ENCODE measurements at places on chromosomes 2 and 18.

GRCh38 chr2:40028792-40029488 lies 249.9 kb upstream of the THUMPD2 start:
- DNase-seq, result no peak

GRCh38 chr18:76997951-76998808 lies 134.4 kb downstream of the MBP start:
- DNase-seq, result no peak

DNA sequence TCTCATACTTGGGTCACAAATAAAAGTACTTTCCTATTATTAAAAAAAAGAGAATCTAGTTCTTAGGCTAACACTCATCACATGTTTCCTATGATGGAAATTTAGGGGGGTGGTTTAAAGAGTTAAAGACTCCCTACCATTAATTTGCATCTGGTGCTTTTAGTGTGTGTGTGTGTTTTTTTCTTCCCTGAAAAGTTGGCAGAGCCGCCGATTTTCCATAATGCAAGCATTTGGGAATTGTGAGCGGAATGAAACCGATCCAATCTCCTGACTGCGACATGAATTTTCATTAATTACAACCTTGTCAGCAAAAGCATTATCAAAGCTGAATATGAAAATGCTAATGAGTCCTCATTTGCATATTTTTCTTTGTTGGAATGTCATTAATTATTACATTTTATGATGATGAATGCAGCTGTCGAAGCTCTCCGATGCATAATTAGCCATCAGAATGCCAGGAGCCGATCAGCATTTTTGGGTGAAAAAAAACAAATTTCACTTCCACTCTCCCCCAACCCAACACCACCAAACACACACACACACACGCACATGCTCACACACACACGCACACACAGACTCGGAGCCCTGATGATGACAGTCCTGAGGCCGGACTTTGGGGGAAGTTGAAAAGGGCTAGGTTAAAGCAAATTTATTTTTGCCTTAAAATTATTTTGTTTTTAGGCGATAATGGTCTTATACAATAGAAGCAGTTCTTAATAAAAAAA lies 165.4 kb downstream of the TCF4 start:
- no peak for DNase-seq

DNA sequence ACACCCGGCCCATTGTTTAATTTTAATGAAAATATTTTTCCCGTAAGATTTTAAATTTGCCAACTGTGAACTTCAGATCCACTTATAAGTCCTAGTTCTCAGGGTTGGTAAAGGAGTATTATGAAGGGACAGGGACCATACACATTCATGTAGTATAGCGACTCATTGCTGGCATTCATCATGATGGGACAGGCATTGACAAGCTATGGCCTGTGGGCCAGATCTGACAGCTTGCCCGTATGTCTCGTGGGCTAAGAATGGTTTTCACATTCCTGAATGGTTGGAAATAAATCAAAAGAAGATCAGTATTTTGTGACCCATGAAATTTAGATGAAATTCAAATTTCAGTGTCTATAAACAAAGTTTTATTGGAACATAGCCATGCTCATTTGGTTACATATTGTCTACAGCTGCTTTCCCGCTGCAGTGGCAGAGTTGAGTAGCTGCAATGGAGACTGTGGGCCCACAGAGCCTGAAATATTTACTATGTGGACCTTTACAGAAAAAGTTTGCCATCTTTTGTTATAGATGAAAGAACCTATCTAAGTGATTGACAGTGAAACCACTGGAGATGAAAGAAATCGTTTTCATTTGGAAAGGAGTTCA lies 4.1 kb downstream of the RAPGEF4 start:
- no peak for DNase-seq

DNA sequence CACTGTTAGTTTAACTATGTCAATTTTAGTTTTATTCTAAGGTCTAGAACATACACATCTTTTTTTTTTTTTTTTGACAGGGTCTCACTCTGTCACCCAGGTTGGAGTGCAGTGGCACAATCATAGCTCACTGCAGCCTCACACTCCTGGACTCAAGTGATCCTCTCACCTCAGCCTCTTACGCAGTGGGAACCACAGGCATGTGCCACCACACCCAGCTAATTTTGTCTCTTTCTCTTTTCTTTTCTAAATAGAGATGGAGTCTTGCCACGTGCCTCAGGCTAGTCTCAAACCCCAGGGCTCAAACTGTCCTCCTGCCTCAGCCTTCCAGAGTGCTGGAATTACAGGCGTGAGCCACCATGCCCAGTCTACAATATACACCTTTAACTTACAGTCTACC lies 69.5 kb upstream of the CHRNA1 start:
- DNase-seq, result no peak

Measured in activated T-cell treated with anti-CD3 and anti-CD28 coated beads, Interleukin-2, amount 50 U/mL, for 1 hour (primary cell).